ENCODE measurements at places on chromosomes 5 and 9.
A peak's percentile ranks its signal among the peaks of the same experiment; 100 is the strongest.

DNA sequence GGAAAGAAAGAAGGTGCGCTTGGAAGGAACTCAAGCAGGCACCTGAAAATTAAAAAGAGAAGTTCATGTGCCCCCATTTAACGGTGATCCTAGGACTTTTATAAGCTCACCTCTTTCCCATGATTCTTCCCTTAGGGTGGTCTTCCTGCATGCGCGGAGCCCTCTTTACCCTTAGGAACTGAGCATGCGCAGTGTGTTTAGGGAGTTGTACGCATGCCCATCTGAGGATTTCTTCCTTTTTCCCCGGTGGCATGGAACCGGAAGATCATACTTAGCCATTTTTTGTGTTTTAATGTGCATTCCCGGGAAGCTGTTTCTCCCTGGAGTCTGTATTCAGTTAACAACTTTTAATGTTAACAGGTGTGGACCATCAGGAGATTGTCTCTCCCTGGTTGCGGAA lies 119.0 kb downstream of the FBXL7 start:
- no peak for DNase-seq

GRCh38 chr5:88269222-88269771 lies 652 bp upstream of the TMEM161B start:
- no peak for DNase-seq

- no peak for DNase-seq
Measured at GRCh38 chr9:35749515-35750255, 598 bp downstream of the RGP1 start.

DNA sequence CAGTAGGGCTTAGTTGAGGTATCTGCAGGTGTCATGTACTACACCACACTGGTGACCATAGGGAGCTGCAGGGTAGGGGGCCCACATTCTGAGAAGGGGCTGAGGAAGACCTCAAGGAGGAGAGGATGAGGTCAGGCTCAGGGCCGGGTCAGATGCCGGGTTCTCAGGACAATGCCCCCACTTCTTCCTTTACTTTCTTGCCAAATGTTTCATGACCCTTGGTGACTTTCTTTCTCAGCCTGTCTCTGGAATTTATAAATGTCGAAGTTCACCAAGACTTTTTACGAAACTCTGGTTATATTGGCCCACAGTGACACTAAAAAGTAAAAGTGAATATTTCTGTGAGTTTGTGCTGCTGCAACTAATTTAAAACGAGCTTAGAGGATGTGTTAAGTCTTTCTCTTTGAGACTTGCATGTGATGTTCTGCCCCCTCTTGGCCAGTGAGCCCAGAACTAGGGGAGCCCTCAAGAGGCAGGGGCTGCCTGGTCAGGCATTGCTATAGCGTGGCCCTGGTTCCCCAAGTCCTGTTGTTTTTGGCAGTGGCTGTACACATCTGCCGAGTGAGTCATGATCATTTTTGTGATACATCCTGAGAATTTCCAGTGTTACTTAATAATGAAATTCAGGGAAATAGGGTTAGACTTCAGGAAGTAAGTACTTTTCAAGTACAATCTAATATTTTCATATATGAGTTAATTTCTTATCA lies 11.2 kb downstream of the ACO1 start:
- no peak for DNase-seq

DNA sequence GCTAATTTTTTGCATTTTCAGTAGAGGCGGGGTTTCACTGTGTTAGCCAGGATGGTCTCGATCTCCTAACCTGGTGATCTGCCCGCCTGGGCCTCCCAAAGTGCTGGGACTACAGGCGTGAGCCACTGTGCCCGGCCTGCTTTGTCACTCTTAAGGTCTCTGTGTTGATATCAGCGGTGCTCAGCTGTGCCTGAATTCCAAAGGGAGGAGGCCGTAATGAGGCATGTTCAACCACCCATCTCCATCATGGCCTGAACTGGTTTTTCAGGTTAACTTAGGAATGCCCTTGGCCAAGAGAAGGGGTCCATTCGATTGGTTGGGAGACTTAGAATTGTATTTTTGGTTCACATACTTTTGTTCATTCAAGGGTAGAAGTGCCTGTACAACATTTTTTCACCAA lies 22.0 kb downstream of the HSD17B3 start:
- DNase-seq: no peak

DNA sequence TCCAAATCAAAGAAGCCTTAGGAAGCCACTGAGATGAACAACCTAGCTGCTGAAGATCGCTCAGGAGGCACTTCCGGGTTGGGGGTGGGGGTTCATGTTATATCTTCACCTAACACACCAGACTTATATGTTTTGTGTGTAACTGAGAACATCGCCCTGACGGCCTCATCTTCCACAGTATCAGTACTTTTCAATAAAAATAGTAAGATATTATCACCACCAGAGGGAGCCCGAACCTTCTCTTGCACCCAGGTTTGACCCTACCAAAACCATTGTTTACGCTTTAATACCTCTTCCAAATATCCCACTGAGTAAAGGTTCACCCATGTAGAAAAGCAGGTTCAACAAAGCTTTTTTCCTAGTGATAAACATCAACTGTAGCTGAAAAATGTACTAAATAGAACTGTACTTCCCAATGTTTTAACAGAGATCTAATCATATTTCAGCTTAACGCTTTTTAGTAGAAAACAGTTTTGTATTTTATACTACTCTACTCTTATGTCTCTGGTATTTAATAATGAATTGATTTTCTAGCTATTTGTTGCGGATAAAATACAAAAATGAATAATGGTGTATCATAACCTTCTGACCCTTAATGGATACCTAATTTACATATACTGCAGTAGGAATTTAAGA lies 244.0 kb downstream of the EPB41L4A start:
- DNase-seq: peak; percentile 5

GRCh38 chr9:37390759-37391158 lies 31.7 kb upstream of the GRHPR start:
- DNase-seq: no peak

DNA sequence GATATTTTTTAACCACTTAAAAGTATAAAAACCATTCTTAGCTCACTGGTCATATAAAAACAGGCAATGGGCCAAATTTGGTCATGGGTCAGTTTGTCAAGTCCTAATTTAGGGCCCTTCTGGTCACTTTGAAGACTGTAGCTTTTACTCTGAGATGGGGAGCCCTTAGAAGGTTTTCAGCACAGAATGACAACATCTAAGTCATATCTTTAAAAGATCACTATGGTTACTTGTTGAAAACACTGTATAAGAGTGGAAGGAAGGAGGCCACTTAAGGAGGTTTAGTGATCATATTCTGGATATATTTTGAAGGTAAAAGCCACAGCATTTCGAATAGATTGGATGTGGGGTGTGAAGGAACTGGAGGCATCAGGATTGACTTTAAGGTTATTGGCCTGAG lies 76.7 kb downstream of the STRBP start:
- no peak for DNase-seq

DNA sequence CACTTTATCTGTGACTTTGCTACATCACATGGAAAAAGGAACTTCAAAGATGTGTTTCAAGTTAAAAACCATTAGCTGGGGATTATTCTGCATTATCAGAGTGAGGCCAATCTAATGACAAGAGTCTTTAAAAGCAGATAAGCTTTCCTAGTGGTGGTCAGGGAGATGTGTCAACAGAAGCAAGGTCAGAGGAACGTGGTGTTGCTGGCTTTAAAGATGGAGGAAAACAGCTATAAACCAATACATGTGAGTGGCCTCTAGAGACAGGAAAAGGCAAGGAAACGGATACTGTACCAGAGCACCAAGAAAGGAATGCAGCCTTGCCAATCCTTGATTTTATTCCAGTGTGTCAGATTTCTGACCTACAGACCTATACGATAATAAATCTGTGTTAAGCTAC lies 204.2 kb downstream of the TAF11L14 start:
- DNase-seq: no peak

GRCh38 chr5:124103671-124104070 lies 591.7 kb downstream of the CSNK1G3 start:
- no peak for DNase-seq

- DNase-seq: peak; percentile 56
Measured at GRCh38 chr5:54234304-54234933, 76.0 kb downstream of the ARL15 start.
